ENCODE measurements at places on chromosomes 5 and 9.
A peak's percentile ranks its signal among the peaks of the same experiment; 100 is the strongest.

DNA sequence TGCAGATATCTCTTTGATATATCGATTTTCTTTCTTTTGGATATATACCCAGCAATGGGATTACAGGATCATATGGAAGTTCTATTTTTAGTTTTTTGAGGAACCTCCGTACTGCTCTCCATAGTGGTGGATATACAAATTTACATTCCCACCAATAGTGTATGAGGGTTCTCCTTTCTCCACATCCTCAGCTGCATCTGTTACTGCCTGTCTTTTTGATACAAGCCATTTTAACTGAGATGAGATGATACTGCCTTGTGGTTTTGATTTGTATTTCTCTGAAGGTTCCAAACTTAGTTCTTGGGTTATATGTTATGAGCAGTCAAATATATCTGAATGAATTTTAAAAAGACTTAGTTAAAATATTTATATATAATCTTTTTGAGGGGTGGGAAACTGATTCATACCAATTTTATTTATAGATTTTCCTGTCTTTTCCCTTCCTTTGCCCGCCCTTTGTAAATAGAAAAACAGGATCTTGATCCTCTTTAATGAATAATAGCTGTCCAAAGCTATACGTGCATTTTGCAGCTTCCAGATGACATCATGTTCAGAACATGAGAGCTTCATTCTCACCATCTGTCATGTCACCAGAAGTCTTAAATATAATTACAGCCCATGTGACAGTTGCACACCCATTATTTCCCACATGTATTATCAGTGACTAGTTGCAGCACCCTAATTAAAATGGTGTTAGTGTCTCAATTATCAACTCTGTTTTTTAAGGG is 6.2 kb upstream of the ARHGEF28 start:
- DNase-seq = no peak

DNA sequence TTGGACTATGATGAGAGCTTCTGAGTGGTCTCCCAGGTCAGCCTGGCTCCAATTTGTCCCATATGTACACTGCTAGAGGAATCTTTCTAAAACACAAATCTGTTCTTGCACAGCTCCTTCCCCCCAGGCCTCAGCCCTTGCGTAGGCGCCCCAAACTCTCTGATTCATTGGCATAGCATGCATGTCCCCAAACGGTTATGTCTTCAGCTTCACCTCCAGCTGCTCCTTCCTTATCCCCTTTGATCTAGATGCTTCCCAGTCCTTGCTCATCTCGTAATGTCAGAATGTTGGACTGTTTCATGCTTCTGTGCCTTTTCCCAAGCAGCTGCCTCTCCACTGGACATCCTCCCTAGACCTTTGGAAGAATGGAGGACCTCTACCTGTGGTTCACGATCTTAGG is 60.1 kb upstream of the BASP1 start:
- no peak for DNase-seq

- no peak for DNase-seq
Measured at GRCh38 chr9:133610845-133611244, 1.7 kb upstream of the FAM163B start.

GRCh38 chr5:3355126-3355525 is 240.5 kb upstream of the IRX1 start:
- no peak for DNase-seq

GRCh38 chr5:19886123-19886917 is 101.7 kb downstream of the CDH18 start:
- DNase-seq = no peak

DNA sequence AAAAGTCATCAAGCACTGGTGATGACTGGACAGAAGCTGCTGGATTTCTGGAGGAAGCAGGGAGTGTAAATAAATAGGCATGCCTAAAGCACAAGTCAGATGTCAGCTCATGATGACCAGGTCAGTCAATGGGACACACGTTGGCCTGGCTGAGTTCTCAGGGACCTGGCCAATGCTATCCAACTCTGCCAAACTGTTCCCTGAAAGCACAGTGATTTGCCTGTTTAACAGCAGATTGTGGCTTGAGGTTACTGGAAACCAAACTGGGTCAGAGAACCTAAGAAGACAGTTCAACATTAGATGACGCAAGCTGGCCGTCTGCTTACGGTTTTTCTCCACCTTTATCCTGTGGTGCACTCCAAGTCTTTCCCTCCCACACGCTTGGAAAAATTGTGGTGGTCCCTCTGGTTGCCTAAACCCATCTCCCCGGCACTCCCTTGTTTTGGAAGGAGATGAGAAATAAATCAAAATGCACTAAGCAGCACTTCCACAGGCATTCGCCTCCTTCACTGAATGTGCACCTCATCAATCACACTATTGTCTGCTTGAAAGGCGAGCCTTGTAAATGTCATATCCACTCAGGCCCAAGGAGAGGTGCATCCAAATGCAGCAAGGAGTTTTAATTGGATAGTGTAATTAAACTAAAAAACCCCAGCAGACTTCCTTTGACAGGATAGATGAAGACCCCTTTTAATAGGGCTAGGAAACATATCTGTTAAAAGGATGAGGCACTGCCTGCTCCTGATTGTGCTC is 199.4 kb downstream of the GAPVD1 start:
- DNase-seq = no peak

DNA sequence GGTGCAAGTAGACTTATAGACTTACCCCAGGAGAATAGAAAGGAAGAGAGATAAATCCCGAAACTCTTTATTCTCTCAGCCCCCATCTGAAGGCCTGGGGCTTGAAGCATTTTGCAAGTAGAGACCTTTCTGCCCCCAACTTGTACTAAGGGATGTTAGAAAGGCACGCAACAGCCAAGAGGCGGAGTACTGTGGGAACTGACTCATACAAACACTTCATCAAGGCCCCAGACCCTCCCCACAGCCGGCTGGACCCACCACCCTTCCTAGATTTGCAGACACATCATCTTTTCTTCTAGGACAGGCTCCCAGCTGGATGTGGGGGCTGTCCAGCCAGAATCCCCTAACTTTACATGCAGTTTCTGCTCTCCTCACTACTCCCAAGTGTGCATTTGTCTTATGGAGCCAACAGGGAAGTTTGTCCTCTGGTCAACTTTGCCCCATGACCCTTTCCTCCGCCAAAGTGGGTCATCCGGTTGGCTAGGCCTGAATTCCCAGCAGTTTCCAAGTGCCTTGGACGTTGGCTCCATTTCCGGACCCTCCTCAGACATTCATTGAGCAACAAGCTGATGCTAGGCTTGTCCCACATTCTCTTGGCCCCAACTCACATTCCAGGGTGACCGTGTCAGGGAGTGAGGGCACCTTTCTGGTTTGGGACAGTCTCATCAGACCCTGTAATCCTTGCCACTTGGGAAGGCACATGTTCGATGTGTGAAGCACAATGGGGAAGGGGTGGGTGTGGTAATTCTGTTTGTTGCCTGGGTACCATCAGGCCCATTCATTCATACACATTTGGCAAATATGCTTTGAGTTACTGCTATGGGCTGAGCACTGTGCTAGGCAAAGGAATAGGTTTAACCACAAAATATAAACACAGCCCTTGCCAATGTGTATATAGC is 64.6 kb downstream of the ABLIM3 start:
- DNase-seq = no peak

DNA sequence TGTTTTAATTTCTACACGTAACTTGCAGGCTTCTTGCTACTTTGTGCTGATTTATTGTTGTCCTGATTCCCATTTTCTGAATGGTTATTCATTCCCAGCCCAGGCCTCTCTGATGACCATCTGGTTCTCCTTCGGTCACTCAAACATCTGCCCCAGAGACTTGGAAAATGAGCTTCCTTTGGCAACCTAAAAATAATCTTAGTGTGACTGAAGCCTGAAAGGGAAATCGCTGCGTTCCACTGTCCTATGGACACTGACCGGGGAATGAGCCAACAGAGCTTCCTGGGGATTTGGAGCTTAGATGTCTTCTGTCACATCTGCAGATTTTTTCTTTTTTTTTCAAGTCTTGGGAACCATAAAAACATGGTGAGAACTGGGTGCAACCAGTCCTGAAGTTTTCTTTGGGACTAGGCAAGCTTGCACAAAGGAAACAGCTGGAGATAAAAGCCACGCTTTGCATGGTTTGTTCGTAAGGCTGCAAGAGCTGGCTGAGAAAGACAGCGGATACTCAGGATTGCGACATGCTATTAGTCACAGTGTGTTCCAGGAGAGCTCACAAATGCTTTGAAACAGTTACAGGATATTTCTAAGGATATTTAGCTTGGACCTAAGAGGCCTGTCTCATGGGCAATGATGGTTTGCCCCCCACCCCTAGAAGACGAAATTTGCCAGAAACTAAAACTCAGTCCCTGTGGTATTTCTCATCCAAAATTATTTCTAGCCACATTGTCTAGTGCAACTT is 146.2 kb downstream of the GOLPH3 start:
- no peak for DNase-seq

DNA sequence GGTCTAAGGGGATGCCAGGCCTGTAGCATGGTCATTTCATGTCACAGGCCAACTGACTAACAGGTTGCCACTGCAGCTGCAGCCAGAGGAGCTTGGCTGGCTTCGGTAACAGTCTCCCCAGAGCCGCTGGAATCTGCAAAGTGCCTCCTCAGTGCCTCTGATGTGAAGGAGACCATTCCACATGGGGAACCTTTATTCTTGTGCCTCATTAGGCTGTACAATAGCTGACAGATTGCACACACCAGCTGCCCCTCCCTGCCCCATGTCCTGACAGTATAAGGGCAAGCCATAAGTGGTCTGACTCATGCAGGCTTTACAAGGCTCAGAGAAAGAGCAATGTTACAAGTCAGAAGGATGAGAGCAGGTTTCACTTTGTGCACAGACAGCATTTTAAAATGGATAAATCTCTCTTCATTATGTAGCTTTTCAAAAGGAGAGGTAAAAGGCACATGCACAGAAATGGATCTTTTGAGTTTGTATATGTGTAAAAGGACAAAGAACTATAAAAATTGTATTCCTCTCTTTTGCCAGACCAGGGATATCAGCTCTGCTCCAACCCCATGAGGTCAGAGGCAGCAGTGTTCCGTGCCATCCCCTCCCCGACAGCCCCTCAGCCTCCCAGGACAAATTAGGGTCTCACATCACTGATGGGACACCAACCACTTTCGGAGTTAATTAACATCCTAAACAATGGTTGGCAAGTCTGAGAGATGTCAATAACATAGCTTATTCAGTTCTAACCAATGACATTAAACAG is 467.8 kb downstream of the TMEM232 start:
- DNase-seq = no peak

DNA sequence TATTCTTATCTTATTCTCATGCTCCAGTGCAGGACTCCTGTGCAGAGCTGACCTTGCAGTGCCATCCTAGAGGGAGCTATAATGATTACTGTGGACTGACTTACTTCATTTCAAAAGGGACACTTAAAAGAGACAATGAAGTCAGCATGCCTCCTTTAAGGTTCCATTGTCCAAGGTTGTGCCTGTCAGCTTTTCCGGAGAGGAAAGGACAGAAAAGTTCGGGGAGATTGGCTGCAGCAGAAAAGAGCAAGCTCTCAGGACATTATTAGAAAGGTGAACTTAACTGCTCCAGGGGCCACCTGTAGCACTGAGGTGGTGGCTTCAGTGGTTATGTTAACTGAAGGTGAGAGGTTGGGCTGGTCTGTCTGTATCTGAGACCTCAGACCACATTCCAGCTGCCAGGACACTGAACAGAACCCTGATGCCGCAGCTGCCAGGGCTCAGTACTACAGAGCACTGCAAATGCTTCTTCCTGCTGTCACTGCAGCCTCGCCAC is 112.9 kb downstream of the ST8SIA4 start:
- DNase-seq = no peak

DNA sequence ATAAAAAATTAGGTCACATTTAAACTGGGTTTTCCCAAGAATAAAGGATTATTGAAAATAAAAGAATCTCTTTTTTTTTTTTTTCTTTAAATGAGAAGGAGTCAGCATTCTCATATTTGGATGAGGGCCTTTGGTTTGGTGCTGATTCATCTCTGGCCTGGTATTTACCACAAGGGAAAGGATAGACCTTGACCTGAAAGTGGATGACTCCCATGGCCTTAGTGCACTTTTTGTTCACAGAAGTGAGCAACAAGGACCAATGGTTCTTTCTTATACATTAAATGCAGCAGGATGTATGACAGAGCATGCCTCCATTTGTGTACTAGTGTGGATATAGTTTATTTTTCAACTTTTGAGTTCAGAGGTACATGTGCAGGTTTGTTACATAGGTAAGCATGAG is 6.9 kb downstream of the YTHDC2 start:
- DNase-seq = peak; percentile 35

DNA sequence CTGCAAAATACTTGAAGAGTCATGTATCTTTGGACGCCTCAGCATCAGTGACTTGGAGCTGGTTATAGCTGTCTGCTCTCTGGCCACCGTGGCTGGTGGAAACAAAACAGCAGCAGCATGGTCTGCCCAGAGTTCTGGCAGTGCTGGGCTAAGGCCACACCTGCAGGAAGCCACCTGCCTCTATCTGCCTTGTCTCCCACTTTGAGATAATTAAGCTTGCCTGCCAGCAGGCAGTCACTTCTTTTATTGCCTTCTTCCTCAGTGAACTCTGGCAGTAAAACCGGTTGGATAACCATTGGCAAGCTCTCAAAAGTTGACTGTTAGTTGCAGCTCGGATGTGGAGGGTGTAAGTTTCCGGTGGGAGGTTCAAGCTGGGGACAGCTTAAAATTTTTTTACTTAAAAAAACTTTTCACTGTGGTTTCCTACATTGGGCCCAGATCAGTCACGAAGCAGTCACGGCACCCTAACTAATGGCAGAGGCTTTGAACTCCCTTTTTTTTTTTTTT is 4.9 kb downstream of the SMIM3 start:
- peak; percentile 59 for DNase-seq

- DNase-seq = peak; percentile 18
Measured at GRCh38 chr5:16552666-16553343, 64.0 kb downstream of the RETREG1 start.

DNA sequence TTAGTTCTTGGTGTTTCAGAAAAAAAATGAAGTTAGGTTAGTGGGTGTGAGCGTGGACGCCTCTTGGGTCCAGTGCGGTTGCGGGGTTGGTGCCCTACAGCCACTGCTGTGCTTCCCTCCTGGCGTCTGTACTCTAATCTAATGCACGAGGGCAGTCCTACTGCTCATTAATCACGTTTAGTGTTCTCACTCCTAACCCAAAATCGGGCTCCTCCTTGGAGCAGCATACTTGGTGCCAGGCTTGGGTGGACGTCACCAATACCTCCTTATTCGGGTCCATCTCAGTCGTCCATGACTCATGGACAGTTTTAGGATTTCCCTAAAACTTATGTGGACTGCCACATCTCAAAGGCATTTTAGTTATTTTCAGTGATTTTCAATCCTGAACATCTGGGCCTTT is 41.6 kb downstream of the TRIO start:
- no peak for DNase-seq

Data from stimulated activated CD8-positive, alpha-beta memory T cell treated with anti-CD3 and anti-CD28 coated beads, Interleukin-7, amount 100 ng/mL, for 48 hours (primary cell).